ENCODE measurements at places on chromosomes 7 and 10.

DNA sequence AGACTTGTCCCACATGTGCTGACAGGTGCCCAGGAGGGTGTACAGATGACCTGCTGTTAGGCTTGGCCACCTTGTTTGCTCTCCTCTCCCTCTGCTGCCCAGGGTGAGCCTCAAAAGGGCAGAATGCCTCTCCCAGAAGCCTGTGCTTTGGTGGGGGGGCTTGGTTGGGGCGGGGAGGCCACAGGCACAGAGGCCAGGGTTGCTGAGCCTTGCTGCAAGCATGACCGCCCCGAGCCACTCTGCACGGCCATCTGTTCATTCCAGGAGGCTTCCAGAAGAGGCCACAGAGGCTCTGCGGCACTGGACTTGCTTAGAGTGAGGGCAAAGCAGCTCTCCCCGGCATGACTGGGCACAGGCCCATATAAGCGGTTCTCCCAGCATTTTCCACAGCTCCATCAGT is 190.8 kb downstream of the GLRX3 start:
- no peak for DNase-seq

DNA sequence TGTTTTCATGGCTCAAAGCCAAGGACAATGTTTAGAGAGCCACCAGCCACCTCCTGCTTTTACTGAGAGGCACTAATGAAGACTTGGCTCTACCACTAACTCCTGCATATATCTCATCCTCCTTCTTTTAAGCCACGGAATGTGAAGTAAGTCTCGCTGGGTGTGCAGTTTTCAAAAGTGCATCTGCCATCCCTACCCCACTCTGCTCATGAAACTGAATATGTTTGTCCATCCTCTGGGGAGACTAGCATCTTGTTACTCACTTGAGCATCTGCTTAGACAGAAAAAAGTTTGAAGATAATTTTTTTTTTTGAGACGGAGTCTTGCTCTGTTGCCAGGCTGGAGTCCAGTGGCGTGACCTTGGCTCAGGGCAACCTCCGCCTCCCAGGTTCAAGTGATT is 40.8 kb downstream of the EPDR1 start:
- DNase-seq, result no peak

DNA sequence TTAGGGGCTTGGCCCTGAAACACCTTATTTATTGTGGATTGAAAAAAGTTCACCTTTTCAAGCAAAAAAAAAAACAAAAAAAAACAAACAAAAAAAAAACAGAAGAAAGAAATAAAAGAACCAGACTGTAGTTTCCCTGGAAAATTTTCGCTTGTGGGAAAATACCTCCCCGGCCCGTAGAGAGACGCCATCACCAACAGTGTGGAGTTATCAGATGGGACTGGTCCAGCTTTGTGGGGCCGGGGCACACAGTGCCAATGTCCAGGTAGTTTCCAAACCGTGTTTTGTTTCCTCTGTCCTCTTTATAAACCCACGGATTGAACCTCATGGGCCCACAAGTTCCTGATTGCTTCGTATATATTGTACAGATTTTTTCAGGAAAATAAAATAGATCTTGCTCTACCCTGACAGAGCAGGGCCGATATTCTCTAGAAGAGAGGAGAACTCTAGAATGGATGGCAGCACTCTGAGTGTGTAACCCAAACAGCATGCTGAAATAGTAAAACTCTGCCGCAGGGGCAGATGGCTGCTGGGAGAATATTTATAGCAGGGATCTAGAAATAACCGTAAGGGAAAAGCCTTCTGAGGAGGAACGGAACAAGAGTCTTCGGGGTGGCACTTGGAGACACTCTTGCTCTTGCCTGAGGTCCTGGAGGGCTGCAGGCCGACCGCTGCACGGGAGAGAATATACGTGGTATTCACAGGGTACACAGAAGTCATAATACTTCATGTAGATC is 241.0 kb downstream of the FRMD4A start:
- DNase-seq, result no peak

DNA sequence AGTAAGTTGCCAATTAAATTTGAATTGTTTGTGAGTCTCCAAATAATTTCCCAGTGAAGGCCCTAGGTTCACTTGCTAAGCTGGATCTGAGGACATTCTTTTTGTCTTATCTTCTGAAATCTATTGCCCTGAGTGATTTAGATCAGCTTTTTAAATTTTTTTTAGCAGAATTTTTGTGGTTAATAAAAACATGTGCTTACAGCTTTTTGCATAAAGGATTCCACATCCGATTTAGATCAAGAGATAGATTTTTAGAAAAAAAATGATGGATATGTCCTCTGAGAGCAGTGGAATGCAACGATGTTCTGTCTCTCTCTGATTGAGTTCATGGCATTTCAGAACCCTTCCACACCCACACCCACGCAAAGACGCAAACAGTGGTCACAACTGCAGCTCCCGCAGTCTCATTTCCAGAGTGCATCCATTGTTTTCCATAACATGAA is 358.8 kb downstream of the SUGCT start:
- DNase-seq, result no peak

DNA sequence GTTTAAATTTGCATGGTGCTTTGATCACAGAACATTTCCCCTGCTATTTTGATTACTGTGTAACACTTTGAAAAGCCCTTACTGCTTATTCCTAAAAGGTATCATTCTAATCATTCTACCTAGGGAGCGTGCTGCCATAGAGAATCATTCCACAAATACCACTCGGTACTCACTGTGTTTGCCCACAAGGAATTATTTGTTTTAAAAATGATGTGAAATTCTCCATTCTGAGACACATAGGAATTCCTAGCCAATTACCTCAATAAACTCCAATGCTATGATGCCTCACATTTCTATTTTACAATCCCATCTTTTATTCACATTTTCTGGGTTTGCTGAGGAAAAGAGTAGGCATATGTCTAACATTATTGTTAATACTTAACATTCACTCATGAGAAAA is 16.2 kb upstream of the TES start:
- no peak for DNase-seq

- DNase-seq, result no peak
Measured at GRCh38 chr7:123998921-123999320, 33.9 kb downstream of the TMEM229A start.

DNA sequence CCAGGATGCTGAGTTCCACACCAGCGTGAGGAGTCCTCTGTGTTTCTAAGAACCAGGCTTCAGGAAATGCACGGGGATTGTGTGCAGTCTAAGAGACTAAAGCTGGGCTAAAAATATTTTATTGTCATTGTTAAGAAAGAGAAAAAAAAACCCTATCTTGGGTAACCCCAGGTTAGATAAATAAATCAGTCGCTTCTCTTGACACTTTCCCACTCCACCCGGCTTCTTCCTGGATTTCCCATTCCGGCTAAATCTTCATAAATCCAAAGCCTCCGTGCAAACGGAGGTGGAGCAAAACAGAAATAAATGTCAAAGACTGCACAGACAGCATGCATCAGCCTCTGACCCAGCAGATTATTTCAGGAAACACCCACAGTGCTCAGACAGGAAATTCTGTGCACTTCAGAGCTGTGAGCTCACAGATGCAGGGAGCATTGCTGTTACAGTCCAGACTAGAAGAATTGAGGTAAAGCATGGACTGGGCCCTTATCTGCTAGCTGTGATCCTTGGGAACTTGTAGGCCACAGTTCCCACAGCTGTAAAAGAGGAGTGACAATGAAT is 44.8 kb upstream of the GRID1 start:
- DNase-seq, result no peak

DNA sequence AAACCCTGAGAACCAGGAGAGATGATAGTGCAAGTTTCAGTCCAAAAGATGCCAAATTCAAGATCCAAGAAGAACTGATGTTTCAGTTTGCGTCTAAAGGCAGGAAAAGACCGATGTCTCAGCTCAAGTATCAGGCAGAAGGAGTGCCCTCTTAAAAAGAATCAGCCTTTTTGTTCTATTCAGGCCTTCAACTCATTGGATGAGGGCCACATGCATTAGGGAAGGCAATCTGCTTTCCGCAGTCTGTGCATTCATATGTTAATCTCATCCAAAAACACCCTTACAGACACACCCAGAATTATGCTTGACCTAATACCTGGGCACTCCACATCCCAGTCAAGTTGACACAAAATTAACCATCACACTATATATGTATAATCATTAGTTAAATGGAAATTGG is 45.2 kb downstream of the DNAJB9 start:
- no peak for DNase-seq

DNA sequence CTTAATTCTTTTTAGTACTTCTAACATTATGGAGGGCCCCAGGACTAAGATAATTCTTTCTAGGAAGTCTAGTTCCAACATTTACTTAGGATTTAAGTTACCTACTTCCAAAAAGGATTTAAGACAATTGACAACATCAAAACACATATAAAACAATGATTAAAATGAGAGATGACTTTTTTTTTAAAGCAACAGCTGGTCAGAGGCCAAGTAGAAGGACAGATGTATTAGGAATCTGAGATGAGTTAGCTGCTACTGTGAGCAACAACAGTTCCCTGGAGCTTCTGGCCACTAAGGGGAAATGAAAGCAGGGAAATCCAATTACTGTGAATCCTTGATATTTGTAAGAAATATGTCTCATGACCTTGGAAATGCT is 222.3 kb downstream of the PHTF2 start:
- DNase-seq, result peak; percentile 5

- no peak for DNase-seq
Measured at GRCh38 chr7:141562036-141562435, 10.8 kb downstream of the AGK start.

DNA sequence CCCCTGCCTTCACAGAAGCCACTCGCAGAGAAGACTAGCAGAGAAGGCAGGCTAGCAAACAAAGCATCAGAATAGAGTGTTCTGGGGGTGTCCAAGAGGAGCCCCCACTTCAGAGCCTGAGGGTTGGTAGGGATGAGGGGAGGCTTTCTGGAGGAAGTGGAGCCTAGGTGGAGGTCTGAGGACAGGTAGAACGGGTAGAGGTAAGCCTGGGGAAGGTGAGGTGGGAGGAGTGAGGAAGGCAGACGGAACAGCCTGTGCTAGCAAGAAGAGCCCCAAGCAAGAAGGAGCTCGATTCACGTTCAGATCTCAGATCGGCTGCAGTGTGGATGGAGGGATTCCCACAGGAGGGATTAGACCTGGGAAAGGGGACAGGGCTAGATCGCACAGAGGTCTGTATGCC is 66.0 kb upstream of the DUSP5 start:
- DNase-seq, result no peak

DNA sequence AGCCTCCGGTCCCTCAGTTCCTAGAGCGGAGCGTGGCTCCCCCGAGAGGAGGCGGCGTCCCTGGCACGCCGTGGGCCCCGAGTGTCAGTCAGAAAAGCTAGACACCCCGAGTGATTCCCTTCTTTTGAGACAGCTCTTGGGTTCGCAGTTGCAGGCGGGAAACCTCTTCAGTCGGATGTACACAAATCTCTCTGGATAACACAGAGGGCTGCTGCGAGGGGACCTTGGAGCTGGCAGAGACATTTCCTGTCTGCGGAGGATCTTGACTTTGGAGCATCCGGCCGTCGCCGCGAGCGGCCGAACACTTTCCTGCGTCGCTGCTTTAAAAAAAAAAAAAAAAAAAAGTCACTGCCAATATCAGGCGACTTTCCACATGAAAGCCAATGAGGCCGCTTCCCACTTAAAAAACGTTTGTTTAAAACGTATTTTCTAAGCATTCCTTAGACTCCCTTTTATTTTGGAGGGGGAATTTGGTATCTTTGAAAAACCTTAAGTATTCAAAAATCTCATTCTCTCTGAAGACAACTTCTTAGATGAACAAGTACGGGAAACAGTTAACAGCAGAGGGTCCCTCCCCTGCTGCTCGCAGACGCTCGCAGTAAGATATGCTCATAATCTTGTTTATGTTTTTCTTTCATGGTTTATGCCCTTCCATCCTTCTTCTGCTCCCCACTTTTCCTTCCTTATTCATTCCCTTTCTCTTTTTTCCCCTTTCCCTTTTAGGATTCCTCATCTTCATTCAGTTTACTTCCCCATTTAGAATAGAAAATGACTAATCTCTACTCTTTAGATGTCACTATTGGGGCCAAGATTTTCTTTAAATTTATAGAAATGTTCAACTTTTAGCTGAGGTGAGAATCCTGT is 10.0 kb downstream of the HHEX start:
- DNase-seq, result no peak

- DNase-seq, result no peak
Measured at GRCh38 chr10:21413268-21413667, 112.2 kb downstream of the SKIDA1 start.

DNA sequence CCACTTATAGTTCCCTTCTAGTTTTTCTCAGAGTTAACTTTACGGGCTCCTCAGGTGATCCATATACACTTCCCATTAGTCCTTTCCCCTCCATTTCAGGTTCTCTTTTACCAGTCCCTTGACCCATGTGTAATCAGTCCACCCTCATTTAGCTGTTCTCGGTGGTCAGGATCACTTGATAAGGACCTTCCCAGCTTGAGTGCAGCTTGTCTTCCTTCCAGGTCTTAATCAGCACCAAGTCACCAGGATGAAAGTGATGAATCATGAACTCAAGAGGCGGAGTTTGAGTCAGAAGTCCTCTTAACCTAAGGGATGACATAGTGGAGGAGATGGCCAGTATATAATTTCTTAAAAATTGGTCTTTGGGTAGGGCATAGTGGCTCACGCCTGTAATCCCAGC is 63.1 kb upstream of the CNTNAP2 start:
- no peak for DNase-seq

- DNase-seq, result no peak
Measured at GRCh38 chr10:33388785-33389184, 54.3 kb upstream of the NRP1 start.

GRCh38 chr10:71255808-71256660 is 43.7 kb downstream of the UNC5B start:
- no peak for DNase-seq

DNA sequence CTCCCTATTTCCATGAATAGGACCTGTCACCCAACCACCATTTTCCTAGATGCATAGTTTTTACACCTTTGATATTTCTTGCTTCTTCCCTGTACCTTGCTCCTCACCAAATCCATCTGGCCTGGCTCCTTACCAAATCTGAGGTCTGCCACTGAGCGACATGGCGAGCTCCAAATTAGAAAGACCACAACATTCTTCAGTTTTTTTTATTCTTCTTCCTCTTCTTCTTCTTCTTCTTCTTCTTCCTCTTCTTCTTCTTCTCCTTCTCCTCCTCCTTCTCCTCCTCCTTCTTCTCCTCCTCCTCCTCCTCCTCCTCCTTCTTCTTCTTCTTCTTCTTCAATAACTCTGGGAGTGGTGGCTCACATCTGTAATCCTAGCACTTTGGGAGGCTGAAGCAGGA is 7.1 kb downstream of the CPED1 start:
- no peak for DNase-seq

DNA sequence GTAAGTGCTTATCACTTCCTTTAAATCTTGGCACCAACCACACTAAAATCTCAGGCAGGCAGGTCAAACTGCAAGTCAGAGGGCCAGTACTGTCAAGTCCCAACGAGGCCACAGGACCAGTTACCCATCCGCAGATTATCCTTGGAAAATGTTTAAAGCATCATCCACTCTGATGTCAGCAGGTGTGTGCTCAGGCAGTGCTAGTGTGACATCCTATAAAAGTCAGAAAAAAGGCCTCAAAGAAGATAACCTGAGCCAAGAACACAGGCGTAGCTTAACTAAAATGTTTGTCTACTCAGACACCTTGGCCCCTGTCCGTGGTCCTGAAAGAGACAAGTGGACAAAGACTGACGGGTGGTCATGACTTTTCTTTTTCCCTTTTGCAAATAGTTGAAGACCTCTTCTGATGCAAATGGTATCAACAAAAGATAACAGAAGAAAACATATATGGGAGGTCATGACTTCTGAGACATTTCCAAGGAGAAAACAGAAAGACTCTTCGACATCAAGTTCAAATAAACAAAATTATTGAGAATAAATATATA is 309.3 kb downstream of the KCNMA1 start:
- no peak for DNase-seq

GRCh38 chr7:24951441-24951980 is 28.5 kb downstream of the OSBPL3 start:
- no peak for DNase-seq
